ENCODE measurements at places on chromosomes 16 and 17.

GRCh38 chr17:49122566-49122965, 10.0 kb upstream of the B4GALNT2 start:
- no peak for DNase-seq

DNA sequence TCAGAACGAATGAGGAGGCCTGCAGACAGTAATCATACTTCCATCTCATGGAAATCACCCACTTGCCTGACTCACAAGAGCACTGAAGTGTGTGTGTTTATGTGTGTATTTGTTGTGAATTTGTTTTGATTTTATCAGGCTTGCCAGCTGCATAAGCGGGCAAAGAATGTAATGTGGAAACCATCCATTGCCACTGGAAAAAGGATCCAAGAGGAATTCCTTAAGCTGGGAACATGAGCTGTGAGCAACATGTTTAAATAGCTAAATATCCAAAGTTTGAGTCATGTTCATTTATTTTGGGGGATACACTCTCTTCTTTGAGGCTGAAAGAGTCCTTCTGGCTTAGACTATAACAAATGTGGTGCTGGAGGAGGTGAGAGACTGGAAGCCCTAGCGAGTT, 198.4 kb upstream of the TBX2 start:
- no peak for DNase-seq

GRCh38 chr17:60145006-60145935, 4.5 kb upstream of the CA4 start:
- DNase-seq = no peak

DNA sequence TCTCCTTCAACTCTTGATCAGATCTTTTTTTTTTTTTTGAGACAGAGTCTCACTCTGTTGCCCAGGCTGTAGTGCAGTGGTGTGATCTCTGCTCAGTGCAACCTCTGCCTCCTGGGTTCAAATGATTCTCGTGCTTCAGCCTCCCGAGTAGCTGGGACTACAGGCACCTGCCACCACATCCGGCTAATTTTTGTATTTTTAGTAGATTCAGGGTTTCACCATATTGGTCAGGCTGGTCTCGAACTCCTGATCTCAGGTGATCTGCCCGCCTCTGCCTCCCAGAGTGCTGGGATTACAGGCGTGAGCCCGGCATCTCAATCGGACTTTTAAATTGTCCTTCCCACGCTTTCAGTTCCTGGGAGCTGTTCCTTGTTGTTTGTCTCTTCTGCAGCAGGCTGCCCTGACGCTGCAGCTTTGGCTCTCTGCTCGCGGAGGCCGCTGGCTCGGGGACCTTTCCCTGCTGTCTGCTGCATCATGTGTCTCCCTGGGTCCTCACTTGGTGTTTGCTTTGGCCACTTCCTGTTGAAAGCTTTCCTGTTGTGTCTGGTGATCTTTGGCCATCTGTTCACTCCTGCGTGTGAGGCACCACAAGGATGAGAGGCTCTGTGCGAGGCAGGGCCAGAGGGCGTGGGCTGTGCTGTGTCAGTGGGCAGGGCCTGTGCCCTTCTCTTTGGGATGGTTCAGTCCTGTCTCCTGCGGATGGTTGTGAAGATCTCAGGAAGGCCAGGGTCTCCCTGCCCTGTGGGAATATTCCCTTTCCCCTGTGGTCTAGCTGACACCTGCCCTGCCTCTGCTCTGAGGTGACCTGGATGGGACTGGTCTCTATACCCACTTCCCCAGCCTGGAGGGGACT, 18.4 kb upstream of the CAPN15 start:
- no peak for DNase-seq
